ENCODE measurements at places on chromosomes 3 and 15.

DNA sequence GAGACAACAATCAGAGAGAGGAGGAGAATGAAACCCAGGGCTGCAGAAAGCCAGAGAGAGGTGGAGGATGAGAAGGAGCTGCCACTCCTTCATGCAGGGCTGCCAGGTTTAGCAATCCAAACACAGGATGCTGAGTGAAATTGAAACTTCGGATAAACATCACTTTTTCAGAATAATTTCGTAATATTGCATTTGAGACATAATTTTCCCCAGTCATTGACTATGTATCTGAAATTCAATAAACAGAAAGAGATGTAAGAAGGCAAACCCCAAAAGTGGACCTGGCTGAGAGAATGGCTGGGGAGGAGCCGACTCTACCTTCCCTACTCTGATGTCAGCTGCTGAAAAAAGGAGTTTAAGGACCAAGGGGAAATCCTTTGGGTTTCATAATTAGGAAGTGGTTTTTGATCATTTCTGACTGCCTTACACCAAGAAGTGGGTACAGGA lies 33.8 kb downstream of the SLC9A9 start:
- no peak for DNase-seq

DNA sequence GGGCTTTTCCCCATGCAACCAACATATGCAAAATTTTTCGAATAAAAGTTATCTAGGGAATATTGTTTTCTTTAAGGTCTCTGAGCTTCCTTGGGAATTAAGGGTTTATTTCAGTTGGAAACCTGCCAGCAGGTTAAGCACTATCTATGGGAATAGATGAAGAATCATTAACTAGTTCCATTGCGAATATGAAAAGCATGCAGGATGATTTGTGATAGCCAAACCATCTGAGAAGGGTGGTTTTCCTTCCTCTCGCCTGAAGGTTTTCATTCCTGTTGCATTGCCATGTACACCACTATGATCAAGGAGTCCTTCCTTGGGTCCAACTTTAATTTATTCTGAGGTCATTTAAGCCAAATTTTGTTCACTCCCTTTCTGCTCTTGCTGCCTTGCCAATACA lies 184.9 kb downstream of the NR2F2 start:
- DNase-seq: no peak

GRCh38 chr3:165446555-165446954 lies 250.4 kb upstream of the SLITRK3 start:
- DNase-seq: no peak

GRCh38 chr15:74179101-74179841 lies 5.8 kb downstream of the ISLR start:
- no peak for DNase-seq

GRCh38 chr3:112813723-112814171 lies 32.9 kb downstream of the CD200R1L start:
- no peak for DNase-seq

GRCh38 chr15:78906316-78906620 lies 33.6 kb downstream of the MORF4L1 start:
- peak; percentile 54 for DNase-seq

- DNase-seq: no peak
Observed at GRCh38 chr15:75346796-75347221, at the start of gene NEIL1. Gene NEIL1, plus strand, starts transcription at chr15:75347039. Its CDS starts 1,867 bp downstream, at chr15:75348906.

DNA sequence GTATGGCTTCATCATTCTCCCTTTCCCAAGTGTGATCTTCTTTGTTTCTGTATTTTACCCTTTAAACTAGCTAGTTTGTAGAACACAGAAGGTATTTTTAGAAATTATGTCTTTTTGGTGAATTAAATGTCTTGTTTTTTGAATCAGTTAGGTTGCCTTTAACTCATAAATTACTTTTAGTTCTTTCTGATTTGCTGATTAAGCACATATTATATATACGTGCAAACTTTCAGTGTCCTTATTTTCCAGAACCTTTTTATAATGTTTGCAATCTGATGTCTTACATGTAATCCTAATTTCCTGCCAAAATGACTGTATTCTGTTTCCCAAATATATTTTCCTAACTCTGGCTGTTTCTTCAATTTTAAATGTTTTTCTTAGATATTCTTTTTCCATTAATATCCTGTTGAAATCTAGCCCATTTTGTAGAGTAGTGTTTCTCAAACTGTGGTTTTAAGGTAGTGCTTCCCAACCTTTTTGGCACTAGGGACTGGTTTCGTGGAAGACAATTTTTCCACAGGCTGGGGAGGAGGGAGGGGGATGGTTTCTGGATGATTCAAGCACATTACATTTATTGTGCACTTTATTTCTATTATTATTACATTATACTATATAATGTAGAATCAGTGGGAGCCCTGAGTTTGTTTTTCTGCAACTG lies 51.8 kb downstream of the CHD2 start:
- DNase-seq: no peak

- no peak for DNase-seq
Observed at GRCh38 chr15:52093167-52093538, 19.4 kb downstream of the BCL2L10 start.

DNA sequence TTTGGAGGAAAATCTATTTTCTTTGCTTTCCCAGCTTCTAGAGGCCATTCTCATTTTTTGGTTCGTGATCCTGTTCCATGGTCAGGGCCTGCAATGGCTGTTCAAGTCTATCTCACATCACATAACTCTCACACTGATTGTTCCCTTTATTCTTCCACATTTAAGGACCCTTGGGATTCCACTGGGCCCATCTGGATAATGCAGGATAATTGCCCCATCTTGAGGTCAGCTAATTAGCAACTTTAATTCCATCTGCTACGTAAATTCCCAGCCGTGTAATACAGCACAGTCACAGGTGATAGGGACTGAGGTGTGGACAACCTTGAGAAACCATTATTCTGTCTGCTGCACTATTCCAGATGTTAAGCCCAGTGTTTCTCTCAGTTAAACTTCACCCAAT lies 311.6 kb upstream of the CNTN4 start:
- no peak for DNase-seq

GRCh38 chr15:48800245-48800644 lies 10.6 kb downstream of the CEP152 start:
- DNase-seq: no peak

GRCh38 chr3:74518610-74519009 lies 95.8 kb downstream of the CNTN3 start:
- DNase-seq: no peak

DNA sequence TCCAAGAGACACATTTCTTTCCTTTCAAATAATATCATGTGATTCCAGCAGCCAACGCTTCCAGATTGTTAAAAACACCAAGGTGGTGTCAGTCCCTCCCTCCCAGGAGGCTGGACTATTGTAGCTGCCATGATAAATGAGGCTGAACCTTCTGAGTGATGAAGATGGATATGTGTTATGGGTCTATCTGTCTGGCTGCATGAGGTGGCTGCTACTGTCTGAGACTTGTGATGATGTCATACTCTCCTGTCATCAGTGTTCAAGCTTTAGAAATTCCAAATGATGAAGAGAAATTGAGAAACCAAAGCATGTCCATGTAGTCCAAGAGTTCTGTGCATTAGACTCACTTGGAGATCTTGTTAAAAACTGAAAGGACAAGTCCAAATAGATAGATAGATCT lies 683.0 kb downstream of the NTRK3 start:
- no peak for DNase-seq

DNA sequence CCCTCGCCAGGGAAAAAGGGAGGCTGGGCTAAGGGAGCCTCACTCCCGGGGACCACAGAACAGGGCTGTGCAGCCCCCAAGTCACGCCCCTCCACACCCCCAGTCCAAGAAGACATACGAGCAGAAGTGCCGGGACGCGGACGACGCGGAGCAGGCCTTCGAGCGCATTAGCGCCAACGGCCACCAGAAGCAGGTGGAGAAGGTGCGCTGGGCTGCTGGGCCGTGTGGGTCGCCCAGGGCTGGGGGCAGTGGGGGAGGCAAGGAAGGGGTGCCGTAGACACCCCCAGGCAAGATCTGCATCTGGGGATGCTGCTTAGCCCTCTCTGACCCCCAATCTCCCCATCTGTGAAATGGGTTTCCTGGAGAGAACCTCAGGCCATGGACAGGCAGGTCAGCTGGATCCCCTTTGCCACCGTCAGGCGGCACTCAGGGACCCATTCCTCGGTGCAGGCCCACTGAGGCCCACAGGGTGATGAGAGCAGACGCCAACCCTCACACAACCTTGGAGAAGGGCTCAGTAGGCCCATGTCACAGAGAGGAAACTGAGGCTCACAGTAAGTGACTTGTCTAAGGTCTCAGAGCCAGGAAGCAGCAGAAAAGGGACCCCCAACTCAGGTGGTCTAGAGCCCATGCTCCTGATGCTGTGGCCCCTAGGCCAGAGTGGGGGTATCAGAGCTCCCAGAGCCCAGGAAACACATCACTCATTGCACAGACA lies 33.7 kb downstream of the PSTPIP1 start:
- DNase-seq: no peak

- DNase-seq: no peak
Observed at GRCh38 chr3:194928227-194928626, 242.5 kb downstream of the FAM43A start.

- DNase-seq: no peak
Observed at GRCh38 chr15:91890614-91891013, 37.1 kb downstream of the SLCO3A1 start.

DNA sequence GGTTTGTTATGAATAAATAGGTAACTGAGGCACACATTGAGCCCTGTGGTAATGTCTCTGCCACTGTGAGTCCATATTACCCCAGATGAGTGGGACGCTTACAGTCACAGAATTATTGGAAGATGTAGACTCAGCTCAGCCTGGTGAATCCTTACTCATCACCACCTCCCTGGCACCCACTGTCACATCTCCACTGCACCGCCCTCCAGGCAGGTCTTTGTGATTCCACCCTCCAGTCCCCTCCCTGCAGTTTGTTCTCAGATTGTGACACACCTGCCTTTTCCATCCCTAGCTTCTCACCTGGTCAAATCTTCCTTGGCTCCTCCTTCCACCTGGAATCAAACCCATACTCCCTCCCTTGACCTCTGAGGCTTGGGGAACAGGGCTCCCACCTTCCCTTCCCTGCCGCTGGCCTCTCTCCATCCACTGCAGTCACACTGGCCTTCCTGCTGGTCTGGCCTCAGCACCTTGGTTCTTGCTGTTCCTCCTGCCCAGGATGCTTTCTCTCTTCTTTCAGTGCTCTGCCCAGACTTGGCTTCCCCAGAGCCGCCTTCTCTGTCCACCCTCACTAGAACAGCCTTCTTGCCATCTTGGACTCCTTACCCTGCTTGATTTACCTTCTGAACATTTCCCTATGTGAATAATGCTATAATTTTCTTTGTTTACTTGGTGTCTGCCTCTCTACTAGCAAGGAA lies 9.4 kb downstream of the SLC6A20 start:
- DNase-seq: no peak

GRCh38 chr15:58649175-58649574 lies 100.3 kb downstream of the ADAM10 start:
- DNase-seq: no peak

DNA sequence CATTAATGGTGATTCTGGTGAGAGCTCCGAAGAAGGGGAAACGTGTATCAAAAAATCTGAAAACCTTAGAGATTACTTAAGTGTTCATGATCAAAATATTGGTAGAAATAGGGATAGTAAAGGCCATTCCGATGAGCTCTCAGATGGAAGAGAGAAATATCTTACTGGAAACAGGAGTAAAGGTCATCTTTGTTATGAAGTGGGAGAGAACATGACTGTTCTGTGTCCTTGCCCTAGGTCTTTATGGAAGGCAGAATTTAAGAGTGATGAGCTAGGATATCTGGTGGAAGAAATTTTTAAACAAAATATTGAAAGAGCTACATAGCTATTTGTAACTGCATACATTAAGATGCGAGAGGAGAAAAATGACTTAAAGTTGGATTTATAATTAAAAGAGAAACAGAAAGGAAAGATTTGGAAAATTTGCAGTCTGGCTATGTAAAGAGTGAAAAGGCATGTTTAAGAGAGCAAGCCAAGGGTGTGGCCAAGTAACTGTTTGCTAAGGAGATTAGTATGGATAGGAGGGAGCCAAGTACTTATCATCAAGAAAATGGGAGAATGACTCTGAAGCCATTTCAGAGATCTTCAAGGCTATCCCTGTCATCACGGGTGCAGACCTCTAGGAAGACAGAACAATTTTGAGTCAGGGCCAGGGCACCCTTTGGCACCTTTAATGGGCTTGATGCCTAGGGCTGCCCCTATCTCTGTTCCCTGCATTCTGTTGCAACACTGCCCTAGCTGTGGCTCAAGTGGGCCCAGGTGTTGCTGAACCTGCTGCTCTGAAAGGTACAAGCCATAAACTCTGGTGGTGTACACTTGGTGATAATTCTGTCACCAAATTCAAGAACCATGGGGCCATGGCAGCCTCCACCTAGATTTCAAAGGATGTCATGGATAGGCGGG lies 27.3 kb downstream of the SLMAP start:
- no peak for DNase-seq

- DNase-seq: no peak
Observed at GRCh38 chr15:75335313-75335704, 554 bp upstream of the COMMD4 start.

GRCh38 chr15:90188914-90189748 lies 12.0 kb upstream of the SEMA4B start:
- DNase-seq: no peak

GRCh38 chr3:98628317-98628716 lies 34.9 kb upstream of the CPOX start:
- DNase-seq: no peak

DNA sequence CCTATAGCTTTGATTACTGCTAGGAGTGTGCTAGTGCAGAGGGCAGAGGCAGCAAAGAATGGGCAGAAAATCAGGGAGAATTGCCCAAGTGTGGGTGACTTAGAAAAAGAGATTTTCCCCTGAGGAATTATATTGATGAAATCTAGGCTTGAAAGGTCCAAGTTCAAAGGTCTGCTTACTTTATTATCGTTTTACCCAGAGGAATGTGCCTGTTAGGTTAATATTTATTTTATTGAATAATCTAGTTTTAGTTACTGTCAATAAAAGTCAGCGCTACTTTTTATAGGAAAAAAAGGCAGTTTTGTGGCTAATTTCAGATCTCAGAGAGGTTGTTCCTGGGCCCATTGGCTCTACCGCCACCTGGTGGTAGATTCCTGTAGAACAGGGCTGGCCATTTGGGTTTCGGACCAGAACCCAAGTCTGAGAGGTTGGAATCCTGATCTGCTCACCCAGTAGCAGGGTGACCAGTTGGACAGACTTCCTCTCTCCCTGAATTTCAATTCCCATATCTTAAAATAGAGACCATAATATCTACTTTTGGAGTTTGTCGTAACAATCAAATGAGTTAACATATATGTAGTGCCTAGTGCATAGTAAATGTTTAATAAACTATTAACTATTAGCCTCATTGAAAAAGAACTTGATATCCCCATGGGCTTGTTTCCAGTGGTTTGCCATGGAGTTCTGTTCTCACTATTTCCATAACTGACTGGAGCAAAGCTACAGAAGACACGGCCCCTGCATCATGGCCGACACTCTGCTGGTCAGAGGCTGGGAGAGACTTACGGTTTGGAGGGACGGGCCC lies 62.7 kb upstream of the ZNF148 start:
- peak; percentile 24 for DNase-seq

DNA sequence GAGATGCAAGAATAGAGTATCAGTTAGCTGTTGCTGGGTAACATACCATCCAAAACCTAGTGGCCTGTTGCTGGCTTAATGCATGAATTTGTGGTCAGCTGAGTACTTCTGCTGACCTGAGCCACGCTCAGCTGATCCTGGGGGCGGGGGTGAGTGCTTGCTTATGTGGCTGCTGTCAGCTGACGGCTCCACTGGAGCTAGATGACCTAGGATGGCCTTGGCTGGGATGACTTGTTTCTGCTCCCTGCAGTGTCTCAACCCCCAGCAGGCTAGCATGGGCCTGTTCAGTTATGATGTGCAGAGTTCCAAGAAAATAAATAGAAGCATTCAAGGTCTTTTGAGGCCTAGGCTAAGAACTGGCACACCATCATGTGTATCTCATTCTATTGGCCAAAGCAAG lies 63.9 kb downstream of the FBLN2 start:
- DNase-seq: no peak

Measured in NCI-H2029 treated with DMSO at 0.1 percent for 48 hours (cell line).